Epithelial cell of esophagus (primary cell): ENCODE measurements at places on chromosomes 6 and 20.
A peak's percentile ranks its signal among the peaks of the same experiment; 100 is the strongest.

GRCh38 chr6:28333599-28334018 is 2.3 kb downstream of the ZSCAN31 start:
- no peak for DNase-seq

- DNase-seq: no peak
Observed at GRCh38 chr20:3760655-3761348, 6.8 kb downstream of the ADISSP start.

DNA sequence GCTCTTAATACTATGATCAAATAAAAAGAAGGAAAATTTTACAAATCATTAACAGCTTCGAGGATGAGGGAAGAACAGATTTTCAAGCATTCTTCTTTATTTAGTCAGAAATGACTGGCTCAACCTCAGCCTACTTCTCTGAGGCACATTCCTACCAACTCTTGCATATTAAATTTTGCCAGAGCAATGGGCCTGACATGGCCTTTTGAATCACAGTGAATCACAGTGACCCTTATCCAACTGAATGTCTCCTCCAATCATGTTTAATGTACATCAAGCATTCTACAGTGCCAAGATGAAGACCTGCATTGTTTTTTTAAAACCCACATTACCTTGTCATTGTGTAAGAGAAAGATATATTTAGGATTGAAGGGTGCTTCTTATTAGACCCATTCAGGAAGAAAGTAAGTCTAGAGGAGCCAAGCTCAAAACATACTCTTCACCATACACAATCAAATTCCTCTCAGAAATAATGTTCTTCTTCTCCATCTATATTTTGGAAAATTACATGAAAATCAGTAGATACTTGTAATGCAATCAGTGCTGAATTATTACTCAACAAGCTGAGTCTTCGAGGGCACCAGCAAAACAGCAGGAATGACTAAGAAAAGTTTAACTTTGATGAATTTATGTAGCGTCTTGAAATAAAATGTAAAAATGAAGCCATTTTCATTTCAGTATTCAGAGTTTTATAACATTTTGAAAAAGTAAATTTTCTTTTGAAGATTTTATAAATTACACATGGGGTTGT is 44.1 kb upstream of the MOXD1 start:
- peak; percentile 76 for DNase-seq

- DNase-seq: no peak
Observed at GRCh38 chr20:63158845-63159244, 57.1 kb downstream of the YTHDF1 start.

DNA sequence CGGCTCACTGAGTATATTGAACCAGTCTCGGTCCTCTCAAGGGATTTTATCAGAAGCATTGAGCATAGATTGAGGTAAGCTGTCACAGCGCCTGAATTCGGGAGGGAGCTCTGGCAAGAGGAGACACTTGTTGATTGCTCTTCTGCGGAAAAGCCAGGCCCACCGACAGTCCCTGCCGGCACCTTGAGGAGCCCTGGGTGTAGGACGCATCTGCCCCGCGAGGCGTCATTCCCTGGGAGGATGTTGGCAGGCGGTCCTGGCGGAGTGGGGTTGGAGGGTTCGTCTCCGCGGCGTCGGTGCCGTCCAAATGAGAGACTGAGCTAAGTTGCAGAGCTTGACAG is 843 bp downstream of the FBXO9 start:
- peak; percentile 40 for DNase-seq

DNA sequence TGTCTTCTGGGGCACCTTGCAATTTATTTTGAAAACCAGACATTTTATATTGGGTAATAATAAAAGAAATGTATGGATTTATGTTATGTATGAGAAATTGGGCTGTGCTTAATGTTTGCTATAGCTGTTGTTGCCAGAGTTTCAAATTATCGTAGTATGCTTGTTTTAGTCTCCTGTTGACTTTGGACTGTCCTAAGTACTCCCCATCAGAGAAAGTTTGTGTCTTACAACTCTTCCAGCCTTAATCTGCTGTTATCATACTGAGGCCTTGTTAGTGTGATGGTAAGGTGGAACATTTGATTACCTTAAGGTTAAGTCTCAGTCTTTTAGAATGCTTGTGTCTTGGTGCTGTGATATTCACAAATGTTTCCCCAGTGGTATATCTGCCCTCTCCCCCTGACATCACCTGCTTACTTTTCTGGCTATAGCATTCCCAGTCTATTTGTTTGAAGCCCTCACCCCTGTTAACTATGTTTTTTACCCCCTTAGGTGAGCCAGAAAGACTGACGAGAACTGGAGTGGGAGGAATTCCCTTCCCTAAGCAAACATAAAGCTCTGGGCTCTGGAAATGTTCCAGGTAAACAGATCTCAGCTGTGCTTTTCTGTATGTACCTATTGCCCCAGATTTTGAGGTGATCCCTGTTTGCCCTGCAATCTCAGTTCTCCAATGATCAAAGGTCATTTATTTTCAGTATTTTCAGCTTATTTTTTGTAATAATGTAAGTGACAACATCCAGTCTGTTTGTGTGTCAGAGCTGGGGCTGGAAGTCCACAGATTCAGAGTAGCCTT is 581.1 kb upstream of the CITED2 start:
- DNase-seq: no peak

DNA sequence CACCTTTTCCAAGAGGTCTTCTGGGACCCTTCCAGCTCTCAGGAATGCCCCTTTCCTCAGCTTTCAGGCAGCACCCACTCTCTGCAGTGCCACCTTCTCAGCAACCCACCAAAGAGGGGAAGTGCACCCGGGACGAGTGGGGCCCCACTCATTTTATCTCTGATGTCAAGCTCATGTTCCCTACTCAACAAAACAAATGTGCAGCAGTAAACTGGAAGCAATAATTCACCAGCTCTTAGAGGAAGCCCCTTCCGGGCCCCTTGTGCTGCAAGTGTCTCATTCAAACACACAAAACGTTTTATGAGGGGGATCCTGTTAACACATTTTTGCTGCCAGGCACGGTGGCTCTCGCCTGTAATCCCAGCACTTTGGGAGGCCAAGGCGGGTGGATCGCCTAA is 13.6 kb downstream of the GFOD1 start:
- DNase-seq: no peak

DNA sequence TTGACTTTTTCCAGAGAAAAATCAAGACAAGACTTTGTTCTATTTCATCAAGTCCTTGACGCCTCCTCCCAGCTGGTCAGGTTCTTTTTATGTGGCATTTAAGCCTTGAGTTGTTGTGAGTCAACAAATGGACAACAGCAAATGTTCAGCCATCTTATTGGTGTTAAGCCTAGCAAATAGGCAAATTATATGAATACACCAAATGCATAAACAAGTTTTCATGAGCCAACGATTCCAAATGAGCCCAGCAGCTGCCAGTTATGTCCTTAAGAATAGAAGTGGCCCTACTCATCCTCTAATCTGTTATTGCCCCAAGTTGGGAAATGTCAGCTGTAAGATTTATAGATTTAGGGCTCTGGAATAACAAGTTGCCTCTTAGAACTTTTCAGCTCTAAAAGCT is 312.0 kb downstream of the SOX4 start:
- DNase-seq: no peak

DNA sequence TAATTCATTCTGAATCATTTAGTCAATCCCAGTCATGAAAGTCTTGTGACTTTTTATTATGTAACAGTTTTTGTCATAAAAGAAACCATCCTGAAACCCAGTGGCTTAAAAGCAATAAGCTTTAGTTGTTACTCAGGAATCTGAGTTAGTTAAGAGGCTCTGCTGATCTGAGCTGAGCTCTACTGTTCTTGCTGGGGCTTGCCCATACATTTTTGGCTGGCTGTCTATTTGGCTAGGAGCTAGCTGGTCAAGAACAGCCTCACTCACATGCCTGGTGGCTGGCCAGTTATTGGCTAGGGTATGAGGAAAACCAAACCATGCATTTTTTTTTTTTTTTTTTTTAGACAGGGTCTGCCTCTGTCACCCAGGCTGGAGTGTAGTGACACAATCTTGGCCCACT is 10.6 kb downstream of the TCF21 start:
- DNase-seq: peak; percentile 91

- DNase-seq: no peak
Observed at GRCh38 chr6:131789219-131789618, 18.6 kb upstream of the ENPP1 start.

- no peak for DNase-seq
Observed at GRCh38 chr6:16488813-16489212, 250.4 kb downstream of the GMPR start.

DNA sequence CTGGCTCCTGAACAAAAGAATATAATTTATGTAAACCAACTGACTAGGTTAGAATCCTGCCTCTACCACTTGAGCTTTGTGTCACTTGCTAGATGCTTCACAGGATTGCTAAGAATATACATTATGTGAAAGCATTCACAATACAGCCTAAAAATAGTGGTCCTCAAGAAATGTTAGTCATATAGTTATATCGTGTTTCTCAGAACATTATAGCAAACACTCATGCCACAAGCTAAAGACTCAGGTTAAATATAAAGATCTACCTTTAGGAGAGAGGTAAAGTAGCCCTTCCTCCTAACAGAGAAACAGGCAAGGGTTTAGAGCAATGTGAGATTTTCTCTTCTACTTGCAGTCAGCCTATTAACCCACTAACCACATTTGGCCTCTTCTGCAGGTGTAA is 17.8 kb upstream of the ALDH8A1 start:
- no peak for DNase-seq

DNA sequence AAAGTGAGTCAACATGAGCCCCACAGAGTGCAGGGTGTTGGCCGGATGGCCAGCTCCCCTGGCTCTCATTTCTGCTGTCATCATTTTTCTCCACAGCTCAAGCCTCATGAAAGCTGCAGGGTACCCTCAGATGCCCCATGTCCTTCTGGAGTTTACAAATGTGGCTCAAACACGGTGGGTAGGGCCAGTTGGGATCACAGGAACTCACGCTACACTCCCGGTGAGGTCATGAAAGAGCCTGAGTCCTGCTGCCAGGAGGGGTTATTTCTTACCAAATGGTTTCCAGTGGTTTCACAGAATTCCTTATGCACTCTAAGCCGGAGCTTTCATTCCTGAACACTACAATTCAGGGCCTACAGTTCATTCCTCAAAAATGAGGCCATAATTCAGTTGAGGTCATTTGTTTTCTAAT is 78.7 kb downstream of the TMEM170B start:
- no peak for DNase-seq

DNA sequence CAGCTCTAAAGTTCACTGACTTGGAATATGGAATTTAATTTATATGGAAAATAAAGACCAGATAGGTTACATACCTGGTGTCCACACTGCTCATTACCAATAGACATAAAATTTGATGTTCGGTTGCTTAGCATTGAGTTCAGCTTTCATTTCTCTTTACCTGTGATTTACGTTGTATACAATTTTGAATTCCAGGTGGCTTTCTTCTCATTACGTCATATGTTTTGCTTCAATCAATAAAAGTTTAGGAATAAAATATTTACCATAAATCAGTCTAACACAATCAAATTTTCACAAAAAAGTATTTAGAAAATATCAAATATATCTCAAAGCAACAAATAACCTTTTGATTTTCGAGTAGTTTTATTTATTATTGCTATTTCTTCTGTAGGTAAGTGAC is 40.8 kb downstream of the HDGFL1 start:
- no peak for DNase-seq
